Nephron progenitor cell (in vitro differentiated cells): ENCODE measurements at places on chromosomes 16 and 17.

GRCh38 chr17:63295288-63295687, 150.8 kb downstream of the CYB561 start:
- DNase-seq: no peak

DNA sequence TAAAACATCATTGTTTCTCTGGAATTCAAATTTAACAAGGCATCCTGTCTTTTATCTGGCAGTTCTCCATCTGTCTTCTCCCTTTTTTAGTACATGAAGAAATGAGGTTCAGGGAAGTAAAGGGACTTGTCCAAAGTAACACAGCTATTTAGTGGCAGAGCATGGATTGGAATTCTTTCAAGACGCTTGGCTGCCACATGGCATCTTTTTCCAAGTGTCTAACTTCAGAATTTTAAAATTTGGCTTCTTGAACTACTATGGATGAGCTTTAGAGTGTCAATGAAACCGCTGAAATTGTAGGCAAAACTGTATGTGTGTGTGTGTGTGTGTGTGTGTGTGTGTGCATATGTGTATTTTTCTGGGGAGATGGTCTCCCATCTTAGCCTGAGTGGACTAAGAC, 5.2 kb upstream of the TMIGD1 start:
- DNase-seq: no peak

DNA sequence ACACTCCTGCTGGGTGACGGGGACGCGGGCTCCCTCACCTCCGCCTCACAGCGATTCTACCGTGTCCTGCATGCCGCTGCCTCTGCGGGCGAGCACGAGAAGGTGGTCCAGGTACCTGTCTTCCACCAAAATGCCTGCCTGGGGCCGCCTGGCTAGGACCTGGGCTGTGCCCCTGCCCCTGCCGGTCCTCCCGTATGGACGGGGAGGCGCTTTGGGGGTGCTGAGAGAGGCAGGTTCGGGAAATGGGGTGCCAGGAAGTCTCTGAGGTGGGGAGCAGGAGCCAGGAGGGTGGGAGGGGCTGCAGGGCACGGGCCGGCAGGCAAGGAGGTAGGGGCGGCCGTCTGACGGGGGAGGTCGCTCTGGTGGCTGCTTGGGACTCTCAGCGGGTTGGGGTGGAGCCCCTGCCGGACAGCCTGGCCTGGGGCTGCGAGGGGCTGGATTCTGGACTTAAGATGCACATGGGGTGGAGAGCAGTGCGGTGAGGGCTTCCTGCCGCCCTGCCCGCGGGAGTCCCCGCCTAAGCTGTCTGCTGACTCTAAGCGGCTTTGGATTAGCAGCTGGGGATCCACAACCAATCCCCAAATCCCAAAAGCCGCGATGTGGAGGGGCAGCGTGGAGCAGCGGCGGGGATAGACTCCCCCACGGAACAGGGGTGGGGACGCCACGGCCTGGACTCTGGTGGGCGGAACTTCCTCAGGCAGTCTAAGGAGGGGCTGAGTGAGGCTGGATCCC, 5.8 kb downstream of the CHTF18 start:
- no peak for DNase-seq

GRCh38 chr16:19745286-19746010, 27.4 kb downstream of the IQCK start:
- DNase-seq: no peak

DNA sequence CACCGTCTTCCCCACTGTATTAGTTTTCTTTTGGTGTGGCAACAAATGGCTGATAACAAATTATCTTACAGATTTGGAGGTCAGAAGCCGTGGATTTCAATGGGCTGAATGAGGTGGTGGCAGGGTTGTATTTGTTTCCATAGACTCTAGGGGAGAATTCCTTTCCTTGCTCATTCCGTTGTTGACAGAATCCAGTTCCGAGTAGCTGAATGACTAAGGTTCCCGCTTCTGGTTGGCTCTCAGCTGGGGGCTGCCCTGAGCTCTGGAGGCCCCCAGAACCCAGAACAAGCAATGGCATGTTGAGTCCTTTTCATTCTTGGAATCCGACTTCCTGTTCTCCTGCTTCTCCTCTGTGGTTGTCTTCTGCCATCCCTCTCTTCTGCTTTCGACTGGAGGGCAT, 280.4 kb downstream of the SNX29 start:
- DNase-seq: no peak
